Activated B cell treated with CpG ODN at 0.5 μM for 24 hours (primary cell): ENCODE measurements at places on chromosomes 16 and 17.

- no peak for DNase-seq
Observed at GRCh38 chr16:88385831-88386815, 3.4 kb downstream of the ZNF469 start.

- DNase-seq, result peak; percentile 25
Observed at GRCh38 chr16:21645261-21645721, 7.1 kb downstream of the IGSF6 start.

DNA sequence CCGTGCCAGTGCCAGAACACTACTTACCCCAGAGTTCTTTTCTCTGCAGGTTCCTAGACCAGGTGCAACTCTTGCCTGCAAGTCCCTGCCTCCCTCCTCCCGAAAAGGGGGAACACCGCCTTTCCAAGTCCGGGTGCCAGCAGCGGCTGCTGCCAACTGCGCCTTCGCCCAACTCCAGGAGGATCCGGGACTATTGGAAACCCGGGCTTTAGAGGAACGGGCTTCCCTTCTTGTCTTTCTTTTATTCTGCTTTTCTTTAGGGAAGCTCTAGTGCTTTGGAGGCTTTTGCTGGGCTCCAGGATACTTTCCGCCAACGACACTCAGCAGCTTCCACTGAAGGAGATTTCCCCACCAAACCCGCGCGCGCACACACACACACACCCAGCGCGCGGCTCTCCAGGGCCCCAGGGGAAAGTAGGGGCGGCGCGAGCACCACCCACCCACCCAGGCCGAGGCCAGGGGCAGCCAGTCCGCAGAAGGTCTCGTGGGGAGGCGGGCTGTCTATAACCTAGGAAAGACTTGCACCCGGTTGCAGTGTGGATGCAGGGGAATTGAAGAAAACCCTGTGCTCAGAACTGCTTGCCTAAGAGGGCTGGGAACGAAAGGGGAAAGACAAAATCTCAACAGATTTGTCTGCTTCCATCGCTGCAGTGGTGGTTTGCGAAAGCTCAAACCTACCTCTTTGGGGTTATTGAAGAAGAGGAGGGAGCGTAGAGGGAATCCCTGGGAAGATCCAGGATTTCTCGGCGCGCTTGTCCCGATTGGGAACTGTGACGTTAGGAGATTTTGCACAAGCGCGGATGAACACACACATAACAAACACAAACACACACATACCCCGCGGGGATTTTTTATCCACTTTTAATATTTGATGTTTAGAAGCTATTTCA is 977 bp upstream of the CA10 start:
- DNase-seq, result no peak

- no peak for DNase-seq
Observed at GRCh38 chr16:30054959-30055553, 10.5 kb upstream of the ALDOA start.

DNA sequence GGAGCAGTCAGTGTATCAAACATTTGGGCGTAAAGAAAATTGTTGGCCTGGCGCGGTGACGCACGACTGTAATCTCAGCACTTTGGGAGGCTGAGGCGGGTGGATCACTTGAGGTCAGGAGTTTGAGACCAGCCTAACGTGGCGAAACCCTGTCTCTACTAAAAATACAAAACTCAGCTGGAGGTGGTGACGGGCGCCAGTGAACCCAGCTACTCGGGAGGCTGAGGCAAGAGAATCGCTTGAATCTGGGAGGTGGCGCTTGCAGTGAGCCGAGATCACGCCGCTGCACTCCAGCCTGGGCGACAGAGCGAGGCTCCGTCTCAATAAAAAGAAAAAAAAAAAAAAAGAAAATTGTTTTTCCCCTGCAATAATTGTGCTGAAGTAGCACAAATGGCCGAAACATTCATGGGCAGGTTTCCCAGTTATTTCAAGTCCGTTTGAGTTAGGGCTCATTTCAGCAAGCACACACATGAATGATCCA is 1.4 kb downstream of the GCSH start:
- DNase-seq, result no peak

- DNase-seq, result no peak
Observed at GRCh38 chr16:57480754-57481230, 5.5 kb downstream of the DOK4 start.
